ENCODE measurements at places on chromosomes 3 and 15.

DNA sequence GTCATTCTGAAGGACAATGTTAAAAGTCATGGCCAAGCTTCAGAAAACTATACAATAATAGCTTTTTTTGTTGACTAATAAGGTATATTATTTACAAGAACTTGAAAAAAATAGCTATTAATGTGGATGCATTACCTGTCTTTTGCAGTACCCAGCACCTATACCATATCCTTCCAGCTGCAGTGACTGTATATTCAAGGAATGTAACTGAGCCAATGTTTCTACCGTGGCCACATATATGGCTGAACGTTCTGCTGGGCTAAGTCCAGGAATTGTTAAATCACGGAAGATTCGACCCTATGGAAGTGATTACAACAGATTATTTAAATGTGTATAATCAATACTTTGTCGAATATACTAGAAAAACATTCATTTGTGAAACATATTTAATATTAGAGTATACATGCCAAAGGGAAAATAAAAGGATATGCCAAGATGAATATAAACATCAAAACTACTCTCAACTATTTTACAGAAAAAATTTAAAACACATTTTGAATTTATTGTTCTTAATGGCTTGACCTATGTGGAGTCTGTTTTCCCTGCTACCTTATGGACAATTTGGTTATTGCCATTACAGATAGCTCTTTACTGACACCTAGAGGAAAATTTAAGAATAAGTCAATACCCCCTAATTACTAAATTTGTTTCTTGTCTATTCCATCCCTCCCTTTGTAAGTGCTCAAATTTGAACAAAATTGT lies 17.6 kb downstream of the ACAD11 start:
- DNase-seq, result peak; percentile 34

GRCh38 chr3:119261055-119261454 lies 20.4 kb upstream of the B4GALT4 start:
- DNase-seq, result no peak

GRCh38 chr3:25381083-25381482 lies 47.0 kb upstream of the RARB start:
- DNase-seq, result no peak

DNA sequence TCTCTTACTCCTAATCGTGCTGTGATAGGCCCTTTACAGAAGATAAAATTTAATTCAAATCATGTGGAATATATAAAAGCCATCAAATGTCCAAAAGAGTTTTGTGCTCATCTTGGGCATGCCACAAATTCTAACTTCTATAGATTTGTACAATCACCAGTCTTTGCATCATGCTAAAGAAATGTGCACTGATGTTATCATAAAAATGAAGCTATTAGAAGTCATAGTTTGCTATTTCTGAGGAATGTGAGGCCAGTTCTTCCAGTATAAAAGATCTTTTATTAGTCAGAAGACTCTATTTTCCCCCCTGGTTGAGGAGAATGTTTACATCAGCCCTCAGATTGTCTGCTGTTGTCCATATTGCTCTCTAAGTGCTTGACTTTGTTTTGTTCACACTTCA lies 2.1 kb upstream of the ANXA2 start:
- no peak for DNase-seq

DNA sequence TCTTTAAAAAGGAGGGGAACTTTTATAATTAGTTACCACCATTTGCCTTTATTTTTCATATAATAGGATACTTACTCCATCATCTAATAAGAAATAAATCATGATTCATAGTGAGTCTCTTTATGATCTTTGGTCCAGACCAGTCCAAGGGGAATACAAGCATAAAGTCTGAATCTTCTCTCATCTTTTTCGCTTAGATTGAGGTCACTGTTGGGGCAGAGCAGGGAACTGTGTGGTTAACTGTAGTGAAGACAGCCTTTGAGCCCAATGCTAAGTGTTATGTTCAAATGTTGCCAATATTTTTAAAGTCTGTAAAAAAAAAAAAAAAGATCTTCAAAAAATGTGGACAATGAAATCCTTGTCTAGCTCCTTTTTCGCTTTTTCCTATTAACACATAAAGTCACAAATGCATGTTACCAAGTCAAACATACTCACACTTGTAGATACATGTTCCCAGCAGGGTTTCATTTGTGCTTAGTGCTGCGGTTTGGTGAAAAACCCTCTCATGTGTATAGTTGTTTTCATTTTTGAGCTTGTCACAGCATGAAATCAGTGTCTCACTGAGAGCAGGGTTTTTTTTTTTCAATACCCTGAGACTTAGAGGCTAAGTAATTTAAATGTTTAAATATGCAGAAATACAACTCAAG lies 72.1 kb downstream of the EPHA3 start:
- DNase-seq, result no peak

DNA sequence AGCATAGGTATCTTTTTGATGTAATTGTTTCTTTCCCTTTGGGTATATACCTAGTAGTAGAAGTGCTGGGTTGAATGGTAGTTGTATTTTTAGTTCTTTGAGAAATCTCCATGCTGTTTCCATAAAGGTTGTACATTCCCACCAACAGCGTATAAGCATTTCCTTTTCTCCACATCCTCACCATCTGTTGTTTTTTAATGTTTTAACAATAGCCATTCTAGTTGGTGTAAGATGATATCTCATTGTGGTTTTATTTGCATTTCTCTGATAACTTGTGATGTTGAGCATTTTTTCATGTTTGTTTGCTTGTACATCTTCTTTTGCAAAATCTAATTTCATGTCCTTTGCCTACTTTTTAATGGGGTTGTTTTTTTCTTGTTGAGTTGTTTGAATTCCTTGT lies 80.0 kb upstream of the TMC3 start:
- no peak for DNase-seq

DNA sequence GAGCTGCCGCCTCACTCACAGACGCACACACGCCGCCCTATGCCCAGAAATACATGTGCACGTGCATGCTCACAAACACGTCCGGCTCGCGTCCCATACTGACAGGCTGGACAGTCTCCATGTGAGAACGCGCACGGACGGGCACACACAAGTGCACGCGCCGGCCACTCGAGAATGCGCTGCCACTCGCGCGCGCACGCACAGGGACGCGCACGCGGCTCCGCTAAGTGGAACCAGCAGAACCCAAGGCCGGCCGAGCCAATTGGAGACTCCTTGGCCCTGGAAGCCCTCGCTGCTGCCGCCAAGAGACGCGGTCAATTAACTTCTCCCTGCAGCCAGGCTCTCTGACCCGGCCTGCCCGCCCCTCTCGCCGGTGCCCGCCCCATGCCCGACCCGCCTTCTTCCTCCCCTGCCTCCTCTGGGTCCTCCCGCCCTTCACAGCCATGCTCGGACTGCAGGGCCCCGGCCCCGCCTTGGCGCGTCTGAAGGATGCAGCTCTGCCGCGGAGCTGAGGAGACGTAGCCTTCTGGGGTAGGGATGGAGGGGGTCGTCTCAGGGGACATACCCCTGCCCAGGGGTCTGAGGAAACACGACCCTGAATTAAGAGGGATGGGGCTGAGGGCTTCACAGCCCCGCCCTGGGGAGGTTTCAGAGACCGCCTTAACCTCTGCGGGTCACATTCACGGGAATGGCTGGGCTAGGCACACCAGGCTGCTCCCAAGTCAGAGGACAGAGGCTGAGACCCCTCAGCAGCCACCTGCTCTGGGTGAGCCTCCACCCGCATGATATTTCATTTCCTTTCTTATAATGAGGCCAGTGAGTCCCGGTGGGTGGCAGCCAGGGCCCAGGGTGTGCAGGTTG lies 15.0 kb downstream of the PTH1R start:
- peak; percentile 50 for DNase-seq

DNA sequence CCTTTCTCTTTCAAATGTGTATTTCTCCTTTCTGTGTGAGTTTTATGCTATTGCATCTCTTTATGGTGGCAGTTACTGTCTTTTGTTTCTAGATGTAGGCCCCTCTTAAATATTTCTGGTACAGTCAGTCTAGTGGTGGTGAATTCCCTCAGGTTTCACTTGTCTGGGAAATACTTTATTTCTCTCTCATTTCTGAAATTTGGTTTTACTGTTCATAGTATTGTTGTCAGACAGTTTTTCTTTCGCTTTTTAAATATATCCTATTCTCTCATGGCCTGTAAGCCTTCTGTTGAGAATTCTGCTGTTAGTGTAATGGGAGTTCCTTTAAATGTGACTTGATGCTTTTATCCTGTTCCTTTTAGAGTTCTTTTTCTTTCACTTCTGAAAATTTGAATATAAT lies 874.0 kb downstream of the PLOD2 start:
- DNase-seq, result no peak

GRCh38 chr3:84974347-84974746 lies 15.6 kb downstream of the CADM2 start:
- DNase-seq, result no peak

- no peak for DNase-seq
Measured at GRCh38 chr3:7166460-7166859, 305.5 kb downstream of the GRM7 start.

DNA sequence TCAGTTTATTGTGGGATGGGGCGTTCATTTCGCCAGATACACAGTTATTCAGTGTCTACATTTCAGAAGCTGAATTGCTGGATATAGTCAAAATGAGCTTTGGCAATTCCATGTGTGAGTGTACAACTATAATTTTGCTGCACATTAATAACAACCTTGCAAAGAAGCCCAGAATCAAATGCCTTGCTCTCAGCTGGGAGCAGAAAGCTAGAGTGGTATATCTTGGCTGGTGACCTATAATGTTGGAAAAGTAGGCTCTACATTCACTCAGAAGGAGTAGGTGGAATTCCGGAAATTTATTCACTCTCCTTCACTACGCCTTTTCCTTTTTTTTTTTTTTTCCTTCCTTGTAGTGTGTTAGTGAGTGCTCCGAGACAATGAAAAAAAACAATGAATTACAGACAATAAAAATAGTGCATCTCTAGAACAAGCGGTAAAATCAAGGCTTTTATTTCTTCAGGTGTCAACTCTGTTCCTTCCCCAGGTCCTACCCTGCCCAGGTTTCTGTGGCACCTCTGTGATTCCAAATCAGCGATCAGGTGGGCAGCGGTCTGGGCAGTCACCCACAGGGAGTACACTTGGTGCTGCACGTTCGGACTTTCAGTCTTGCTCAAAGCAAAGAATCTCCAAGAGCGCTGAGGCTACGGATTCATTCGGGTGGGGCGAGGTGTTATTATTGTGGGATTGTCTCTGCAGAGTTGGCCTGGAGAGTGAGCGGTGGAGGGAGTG lies 910 bp upstream of the ARPP21 start:
- DNase-seq, result no peak

GRCh38 chr3:46472736-46473135 lies 8.0 kb upstream of the LTF start:
- no peak for DNase-seq

GRCh38 chr3:66572938-66573710 lies 72.3 kb upstream of the LRIG1 start:
- no peak for DNase-seq

DNA sequence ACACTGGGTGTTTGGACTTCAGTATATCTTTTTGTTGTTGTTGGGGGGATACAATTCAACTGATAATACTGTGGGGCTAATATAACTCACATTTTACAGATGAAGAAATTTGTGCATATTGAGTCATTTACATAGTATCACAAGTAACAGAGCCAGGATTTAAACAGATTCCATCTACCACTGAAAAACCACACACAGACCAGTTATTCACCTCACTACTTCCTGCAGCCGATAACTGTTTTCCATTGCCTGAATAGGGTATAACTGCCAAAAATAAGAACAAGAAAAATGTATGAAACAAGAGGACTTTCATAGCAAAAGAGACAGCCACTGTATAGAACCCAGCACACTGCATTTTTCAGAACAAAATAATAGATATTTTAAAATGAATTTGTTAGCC lies 215.8 kb upstream of the CNTN6 start:
- no peak for DNase-seq

GRCh38 chr3:172542999-172543398 lies 19.8 kb upstream of the TNFSF10 start:
- DNase-seq, result peak; percentile 2

GRCh38 chr15:90432253-90432652 lies 44.2 kb downstream of the IQGAP1 start:
- no peak for DNase-seq

DNA sequence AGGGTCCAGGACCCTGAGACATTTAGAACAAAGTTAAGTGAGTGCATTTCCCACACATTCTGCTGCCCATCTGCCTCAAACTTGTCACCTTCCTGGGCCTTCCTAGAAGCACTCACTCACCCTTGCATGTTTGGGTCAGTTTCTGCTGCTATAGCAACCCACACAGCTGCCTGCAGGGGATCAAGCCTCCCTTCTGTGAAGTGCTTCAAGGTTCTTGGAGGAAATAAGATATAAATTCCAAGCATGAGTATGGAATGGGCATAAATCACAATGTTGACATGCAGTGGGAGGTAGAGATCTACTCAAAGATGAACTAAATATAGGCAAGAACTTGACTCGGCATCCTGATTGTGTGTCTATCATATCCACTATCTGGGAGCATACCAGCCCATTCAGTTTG lies 140.4 kb downstream of the SLC9A9 start:
- no peak for DNase-seq

DNA sequence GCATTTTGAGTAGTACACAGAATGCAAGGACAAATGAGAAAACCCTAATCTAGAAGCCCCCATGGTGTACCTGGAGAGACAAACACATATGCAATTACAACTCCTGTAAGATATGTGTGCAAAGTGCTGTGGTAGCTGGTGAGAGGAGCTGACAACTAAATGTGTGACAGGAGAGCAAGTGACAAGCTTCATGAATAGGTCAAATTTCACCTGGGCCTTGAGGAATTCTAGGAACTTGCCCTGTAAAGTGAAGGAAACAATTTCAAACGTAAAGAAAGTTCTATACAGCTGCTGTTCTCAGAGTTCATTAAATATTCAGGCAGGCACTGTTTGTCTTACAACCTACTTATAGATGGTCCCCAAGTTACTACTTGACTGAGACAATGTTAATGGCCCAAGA lies 437.0 kb downstream of the TUSC7 start:
- DNase-seq, result no peak

GRCh38 chr3:118986734-118987133 lies 47.9 kb downstream of the IGSF11 start:
- DNase-seq, result no peak

GRCh38 chr3:29307295-29307694 lies 26.4 kb downstream of the RBMS3 start:
- DNase-seq, result no peak

- no peak for DNase-seq
Measured at GRCh38 chr15:73335026-73335425, 33.7 kb downstream of the HCN4 start.

- no peak for DNase-seq
Measured at GRCh38 chr3:48516571-48516970, 12.6 kb upstream of the SHISA5 start.

DNA sequence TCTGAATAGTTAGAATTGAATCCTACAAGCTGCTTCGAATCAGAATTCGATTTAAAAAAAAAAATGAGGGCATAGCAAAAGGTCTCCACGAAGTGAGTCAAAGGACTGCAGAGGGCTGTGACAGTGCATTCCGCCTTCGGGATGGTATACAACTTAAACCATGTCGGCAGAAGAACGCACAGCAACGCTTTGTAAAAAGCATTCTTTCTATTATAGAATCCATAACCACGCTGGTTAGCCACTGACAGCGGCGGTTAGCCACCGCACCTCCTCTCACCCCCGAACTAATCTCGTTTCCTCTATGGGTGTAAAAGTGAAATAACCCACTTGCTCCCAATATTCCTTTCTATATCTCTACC lies 664 bp upstream of the PIK3CA start:
- no peak for DNase-seq

GRCh38 chr3:14274999-14275961 lies 96.7 kb downstream of the LSM3 start:
- DNase-seq, result no peak

Data from DMS79 (cell line).